Stimulated activated naive B cell treated with anti-CD40 and anti-IgM and Interleukin-4, amounts not matched to agents 10 μg/mL and 1 μg/mL and 100 μg/mL, for 72 hours (primary cell): ENCODE measurements at places on chromosomes 11 and 22.

DNA sequence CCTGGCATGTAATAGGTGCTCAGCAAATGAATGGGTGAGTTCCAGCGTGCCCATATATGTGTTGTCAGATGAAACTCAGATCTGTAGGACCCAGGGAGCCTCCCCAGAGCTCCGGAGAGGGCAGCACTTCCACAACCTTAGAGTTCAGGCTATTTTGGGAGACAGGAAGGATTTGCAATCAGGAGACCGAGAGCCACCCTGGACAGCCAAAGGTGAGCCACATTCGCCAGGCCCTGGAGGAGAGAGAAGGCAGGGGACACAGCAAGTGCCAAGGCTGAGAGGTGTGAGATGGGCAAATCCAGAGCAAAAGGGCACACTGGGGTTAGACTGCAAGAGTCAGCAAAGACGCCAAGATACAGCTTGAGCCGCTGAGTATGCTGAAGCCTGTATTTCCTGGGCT lies 66.4 kb downstream of the CD82 start:
- no peak overlapping the region for H3K4me3 ChIP-seq
- DNase-seq = no peak
- H3K36me3 ChIP-seq = no peaks in the 10 kb centered on the region
- H3K27ac ChIP-seq = no peak overlapping the region

DNA sequence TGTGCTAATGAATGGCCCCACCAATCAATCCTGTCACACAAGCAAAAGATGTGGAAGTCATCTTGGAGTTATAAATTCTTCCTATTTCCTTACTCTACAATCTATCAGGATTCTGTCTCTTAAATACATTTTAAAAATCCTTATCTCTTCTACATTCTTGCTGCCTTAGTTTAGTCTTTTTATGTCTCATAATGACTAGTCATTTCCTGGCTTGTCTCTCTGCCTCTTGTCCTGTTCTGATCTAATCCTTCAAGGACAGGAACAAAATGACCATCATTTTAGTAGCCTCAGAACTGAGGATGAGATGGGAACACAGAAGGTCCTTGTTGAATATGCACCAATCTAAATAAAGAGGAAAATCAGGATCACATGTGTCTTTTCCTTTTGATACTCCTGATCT lies 56.6 kb upstream of the LIN7C start:
- no peaks in the 10 kb centered on the region for H3K36me3 ChIP-seq
- no peak for DNase-seq
- H3K27me3 ChIP-seq = no peaks in the 10 kb centered on the region
- H3K27ac ChIP-seq = no peak overlapping the region
- no peak overlapping the region for H3K4me3 ChIP-seq

DNA sequence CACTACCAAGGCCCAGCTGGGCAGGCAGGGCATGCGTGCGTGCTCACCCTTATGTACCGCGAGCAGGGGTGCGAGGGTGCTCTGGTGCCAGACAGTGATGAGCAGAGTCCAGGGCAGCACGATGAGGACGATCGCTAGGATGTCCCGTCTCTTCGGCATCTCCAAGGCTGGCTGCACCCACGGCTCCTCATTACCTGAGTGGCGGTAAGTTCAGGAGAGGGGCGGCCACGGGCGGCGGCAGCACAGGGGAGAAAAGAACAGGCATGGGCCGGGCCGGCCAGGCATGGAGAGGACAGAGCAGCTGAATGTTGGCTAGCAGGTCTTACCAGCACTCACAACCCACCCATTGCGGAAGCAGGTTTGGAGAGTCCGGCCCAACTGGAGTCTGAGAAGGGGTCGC lies 24.5 kb downstream of the B3GAT1 start:
- H3K27me3 ChIP-seq = peaks cover 15% of the 10 kb centered on the region
- no peak for DNase-seq
- peaks cover 5% of the 10 kb centered on the region for H3K4me1 ChIP-seq
- H3K36me3 ChIP-seq = no peaks in the 10 kb centered on the region
- no peak overlapping the region for H3K4me3 ChIP-seq

DNA sequence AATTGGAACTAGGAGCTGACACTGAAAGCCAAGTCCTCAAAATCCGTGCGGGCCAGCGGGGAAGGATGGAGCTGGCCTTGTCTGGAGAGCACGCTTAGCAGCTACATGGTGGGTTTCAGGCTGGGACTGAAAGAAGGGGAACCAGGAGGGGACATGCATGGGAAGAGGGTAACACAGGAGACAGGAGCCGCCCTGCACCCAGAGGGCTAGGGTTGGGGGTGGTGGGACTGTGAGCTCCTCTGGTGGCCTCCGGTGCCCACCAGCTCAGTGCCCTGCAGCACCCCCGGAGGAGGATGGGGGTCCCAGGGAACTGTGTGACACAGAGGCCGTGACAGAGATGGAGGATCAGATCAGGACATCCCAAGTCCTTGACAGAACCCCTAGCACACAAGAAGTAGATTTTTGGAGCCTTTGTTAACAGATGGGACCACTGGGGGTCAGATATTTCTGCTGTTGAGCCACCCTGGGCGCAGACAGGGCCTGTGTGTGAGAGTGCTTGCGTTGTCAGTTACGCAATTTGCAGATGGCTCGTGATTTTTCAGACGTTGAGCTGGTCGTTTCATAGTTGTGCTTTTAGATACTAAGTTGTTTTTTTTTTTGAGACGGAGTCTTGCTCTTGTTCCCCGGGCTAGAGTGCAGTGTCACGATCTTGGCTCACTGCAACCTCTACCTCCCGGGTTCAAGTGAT lies 21.3 kb upstream of the GRAMD4 start:
- H3K4me3 ChIP-seq = no peak overlapping the region
- H3K27ac ChIP-seq = no peak overlapping the region
- DNase-seq = no peak
- H3K4me1 ChIP-seq = peaks cover 31% of the 10 kb centered on the region
- no peaks in the 10 kb centered on the region for H3K27me3 ChIP-seq

- no peaks in the 10 kb centered on the region for H3K4me1 ChIP-seq
- peak overlapping the region; percentile 72 for H3K27ac ChIP-seq
- no peaks in the 10 kb centered on the region for H3K36me3 ChIP-seq
Observed at GRCh38 chr11:11425806-11426205, 72.8 kb upstream of the CSNK2A3 start.

DNA sequence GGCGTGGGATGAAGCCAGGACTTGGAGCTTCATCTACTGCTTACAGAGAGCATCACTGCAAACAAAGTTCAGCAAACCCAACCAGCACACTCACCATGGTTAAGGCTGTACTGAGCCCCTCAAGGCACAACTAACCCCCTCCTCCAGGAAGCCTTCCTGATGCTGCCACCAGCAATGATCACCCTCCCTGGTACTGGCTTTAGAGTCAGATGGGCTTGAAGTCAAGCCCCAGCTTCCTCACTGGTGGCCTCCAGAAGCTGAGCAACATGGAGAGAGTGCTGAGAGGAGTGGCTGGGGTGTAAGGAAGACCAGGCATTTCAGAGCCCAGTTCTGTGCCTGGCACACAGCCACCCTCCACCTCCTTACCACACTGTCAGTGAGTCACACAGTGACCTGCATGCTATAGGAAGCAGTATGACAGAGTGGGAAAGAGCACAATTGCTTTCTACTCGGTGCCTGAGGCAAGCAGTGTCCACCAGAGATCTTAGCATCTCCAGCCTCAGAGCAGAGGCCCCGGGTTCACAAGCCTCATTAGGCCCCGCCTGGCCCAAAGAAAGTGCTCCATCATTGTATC lies 24.7 kb upstream of the BAIAP2L2 start:
- no peaks in the 10 kb centered on the region for H3K27me3 ChIP-seq
- H3K27ac ChIP-seq = no peak overlapping the region
- no peak overlapping the region for H3K4me3 ChIP-seq
- no peaks in the 10 kb centered on the region for H3K4me1 ChIP-seq

DNA sequence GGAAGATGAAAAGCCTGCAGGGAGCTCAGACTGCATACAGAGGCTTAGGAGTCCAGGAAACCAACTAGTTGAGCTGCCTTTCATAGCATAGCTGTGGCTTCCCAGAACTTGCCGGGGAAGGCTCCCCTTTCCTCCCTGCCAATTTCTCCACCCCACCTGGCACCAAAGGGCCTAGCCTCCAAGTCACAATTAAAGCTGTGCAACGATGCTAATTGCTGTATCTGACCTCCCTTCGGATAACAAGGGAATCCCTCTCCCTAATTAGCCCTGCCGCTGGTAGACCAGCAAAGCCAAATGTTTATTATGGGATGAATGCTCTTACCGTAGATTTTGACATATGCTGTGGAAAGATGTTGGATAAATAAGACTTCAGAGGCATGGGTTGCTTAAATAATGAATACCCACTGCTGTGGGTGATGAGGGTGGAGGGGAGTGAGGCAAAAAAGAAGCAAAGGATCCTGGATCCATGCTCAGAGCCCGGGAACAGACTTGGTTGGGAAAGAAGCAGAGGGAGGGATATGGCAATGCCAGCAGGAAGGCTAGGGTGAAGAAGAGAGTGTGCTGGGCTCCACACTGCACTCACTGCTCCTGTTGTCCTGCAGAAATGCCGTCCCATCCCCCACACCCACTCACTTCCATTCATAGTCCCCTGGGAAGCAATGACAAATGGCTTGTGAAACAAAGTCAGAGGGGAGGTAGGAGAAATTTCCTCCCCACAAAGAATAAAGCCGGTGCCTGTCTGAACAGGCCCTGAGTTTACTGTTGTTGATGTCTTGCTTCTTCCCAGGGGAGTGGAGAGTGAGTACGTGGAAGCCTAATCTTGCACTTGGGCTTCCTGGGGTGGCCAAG lies 608.1 kb upstream of the CADM1 start:
- H3K36me3 ChIP-seq = no peaks in the 10 kb centered on the region
- no peak overlapping the region for H3K4me3 ChIP-seq
- DNase-seq = no peak
- H3K27ac ChIP-seq = no peak overlapping the region

DNA sequence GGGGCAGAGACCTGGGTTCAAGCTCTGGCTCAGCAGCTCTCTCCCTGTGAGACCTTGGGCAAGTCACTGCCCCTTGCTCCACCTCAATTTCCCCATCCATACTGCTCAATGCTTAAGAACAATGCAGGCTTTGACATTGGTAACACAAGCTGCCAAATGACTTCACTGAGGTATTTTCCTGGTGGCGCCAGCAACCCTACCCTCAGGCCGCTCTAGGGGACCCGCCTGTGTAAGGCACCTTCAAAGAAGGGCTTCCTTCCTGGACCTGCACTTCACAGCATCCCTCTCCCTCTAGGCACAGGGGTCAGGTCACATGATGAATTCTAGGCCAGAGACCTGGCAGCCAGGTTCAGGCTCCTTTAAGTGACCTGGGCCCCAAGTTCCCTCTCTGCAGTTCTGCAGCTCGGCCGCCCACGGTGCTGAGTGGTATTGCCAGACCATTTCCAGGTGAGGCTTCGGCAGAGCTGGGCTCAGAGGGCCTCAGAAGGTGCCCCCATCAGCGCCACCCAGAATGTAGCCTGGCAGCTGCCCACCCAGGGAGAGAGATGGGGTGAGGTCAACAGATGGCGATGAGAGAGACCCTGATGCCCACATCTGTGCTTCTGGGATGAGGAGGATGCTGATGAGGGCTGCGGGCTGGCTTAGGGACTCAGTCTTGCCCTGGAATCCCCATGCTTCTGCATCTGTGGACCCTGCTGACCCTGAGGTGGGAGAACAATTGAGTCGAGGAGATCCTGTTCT lies 4.5 kb downstream of the WNT11 start:
- no peak for DNase-seq
- peaks cover 46% of the 10 kb centered on the region for H3K27me3 ChIP-seq
- H3K4me3 ChIP-seq = no peak overlapping the region
- H3K4me1 ChIP-seq = peaks cover 20% of the 10 kb centered on the region

DNA sequence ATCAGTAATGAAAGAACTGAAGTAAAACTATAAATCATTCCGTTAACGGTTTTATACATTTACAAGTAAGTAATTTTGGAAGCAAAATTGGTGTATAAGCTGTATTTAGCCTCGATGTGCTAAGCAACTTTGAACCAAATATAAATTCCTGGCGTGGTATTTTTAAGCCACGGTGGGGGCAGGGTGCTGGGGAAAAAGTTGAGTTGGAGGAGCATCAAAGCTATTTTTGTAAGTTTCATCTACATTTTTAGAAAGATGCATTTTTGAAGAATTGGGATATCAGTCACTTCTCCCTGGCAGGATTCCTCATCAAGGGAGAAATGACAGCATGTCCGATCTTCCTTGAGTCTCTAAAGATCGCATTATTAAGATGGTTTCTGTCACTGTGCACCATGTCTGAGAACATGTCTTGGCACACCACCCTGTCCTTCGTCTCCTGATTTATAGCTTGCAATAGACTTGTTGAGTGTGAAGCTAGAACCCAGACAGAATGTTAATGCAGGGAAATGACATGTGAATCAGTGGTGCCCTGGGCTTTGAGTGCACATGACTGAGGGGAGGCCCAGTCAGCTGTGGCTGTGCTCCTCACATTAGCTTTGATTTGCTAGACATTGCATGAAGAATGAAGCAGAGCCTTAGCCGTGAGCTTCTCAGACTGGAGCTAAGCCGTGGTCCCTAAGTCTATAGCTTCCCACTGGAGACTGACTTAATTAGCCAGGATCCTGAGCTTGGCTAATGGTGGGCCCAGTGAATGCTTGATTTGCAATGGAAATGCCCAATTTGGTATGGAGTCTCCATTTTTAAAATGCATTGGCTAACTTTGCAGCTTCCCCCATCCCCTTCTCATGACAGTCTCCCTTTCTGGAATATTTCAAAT lies 127.0 kb downstream of the COMMD9 start:
- DNase-seq = no peak
- peaks cover 11% of the 10 kb centered on the region for H3K27me3 ChIP-seq
- no peak overlapping the region for H3K4me3 ChIP-seq
- no peaks in the 10 kb centered on the region for H3K36me3 ChIP-seq

- peak overlapping the region; percentile 67 for H3K4me3 ChIP-seq
- peak; percentile 27 for DNase-seq
- peaks cover 19% of the 10 kb centered on the region for H3K36me3 ChIP-seq
Observed at GRCh38 chr22:38214302-38215056, 12.7 kb downstream of the MAFF start.

DNA sequence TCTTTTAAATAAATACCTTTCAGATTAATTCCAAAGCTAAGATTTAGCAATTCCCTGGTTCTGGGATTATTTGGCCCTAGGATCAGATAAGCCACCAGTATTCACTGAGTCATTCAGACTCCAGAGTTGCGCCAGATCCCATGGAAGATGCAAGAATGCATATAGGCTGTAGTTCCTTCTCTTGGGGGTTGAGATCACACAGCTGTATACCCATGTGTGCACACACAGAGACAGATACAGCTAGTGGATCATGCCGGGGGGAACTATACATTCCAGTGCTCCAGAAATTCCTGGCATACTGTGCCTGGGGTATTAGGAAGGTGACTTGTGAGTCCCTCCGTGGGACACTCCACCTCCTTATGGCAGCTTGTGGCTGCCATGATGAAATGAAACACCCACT lies 75.4 kb downstream of the ZBTB16 start:
- DNase-seq = no peak
- H3K4me1 ChIP-seq = peaks cover 34% of the 10 kb centered on the region
- H3K27me3 ChIP-seq = no peaks in the 10 kb centered on the region
- H3K4me3 ChIP-seq = no peak overlapping the region
- peaks cover 3% of the 10 kb centered on the region for H3K36me3 ChIP-seq
- H3K27ac ChIP-seq = peak overlapping the region; percentile 27

- H3K4me3 ChIP-seq = peak overlapping the region; percentile 96
- H3K36me3 ChIP-seq = no peaks in the 10 kb centered on the region
- H3K27ac ChIP-seq = peak overlapping the region; percentile 98
- no peaks in the 10 kb centered on the region for H3K27me3 ChIP-seq
- DNase-seq = no peak
Observed at GRCh38 chr11:118928870-118929500, 3.3 kb upstream of the BCL9L start.
